Stimulated activated CD8-positive, alpha-beta memory T cell treated with anti-CD3 and anti-CD28 coated beads, Interleukin-4, amount 100 ng/mL, for 1 hour (primary cell): ENCODE measurements at places on chromosomes 11 and 22.

GRCh38 chr11:46436113-46436512, 44.5 kb upstream of the CHRM4 start:
- DNase-seq: no peak

DNA sequence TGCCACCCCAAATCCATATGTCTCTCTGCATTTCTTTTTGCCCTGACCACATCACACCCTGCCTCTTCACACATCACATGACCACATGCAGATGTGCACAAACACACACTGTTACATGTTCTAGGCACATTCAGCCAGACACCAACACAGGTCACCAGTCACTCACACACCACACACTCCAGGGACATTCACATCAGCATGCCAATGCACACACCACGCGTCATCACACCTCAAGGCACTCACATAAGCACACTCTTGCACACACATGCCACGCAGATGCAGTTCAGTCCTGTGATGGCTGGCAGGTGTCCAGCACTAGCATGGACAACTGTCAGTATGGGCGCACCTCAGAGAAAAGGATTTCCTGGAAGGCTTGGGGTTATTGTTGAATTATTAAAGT, 77.0 kb upstream of the MYOD1 start:
- DNase-seq: no peak

DNA sequence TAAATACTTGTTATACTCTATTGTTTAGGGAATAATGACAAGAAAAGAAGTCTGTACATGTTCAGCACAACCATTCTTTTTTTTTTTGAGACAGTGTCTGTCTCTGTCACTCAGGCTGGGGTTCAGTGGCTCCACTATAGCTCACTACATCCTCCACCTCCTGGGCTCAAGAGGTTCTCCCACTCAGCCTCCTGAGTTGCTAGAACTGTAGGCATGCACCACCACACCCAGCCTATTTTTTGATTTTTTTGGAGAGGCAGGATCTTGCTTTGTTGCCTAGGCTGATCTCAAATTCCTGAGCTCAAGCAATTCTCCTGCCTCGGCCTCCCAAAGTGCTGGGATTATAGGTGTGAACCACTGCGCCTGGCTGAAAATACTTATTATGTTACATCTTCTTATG, 250.0 kb downstream of the MIAT start:
- DNase-seq: no peak

DNA sequence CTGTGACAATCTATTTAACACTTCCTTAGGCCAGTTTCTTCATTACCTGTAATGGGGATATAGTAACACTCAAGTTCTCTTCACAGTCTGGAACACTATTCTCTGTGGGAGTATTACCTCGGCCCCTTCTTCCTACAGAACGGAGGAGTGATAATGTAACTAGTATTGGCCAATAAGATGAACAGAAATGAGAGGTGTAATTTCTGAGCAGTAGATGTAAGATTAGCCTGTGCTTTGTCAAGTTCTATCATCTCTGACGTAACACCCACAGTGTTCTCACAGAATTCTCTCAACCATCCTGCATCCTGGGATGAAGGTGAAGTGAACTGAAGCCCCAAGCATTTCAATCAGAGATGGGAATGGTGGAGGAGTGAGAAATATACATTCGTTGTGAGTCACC, 65.2 kb upstream of the TOP3B start:
- DNase-seq: no peak

DNA sequence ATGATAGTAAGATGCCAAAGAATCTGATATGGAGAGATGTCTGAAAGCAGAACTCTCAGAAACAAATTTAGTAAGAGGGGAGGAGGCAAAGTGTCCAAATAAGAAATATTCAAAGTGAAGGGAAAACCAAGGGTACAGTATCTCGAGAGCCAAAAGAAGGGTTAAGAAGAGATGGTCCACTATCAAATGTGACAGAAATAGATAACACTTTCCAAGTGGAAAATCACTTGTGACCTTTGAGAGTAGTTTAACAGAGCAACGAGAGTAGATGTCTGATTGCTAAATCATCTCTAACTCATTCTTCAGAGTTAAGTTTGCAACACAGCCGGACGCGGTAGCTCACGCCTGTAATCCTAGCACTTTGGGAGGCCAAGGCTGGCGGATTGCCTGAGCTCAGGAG, 4.3 kb upstream of the BUD13 start:
- DNase-seq: no peak

GRCh38 chr11:43930868-43931716, 11.3 kb upstream of the C11orf96 start:
- DNase-seq: no peak
